ENCODE measurements at places on chromosomes 4 and X.

GRCh38 chrX:24131476-24131875, 18.1 kb upstream of the ZFX start:
- no peak for DNase-seq

DNA sequence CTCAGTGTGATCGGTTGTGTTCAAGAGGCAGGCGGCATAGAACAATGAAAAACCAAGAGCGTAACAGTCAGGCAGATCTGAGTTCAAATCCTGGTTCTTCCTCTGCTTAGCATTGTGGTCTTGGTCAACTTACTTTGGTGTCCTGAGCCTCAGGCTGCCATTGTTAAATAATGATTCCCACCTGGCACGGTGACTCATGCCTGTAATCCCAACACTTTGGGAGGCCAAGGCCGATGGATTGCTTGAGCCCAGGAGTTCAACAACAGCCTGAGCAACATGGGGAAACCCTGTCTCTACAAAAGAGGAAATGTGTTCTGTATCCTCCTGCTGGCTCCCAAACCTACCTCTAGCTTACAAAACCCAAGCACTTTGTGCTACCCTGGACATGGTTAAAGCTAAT, 129.0 kb upstream of the STX18 start:
- no peak for DNase-seq

DNA sequence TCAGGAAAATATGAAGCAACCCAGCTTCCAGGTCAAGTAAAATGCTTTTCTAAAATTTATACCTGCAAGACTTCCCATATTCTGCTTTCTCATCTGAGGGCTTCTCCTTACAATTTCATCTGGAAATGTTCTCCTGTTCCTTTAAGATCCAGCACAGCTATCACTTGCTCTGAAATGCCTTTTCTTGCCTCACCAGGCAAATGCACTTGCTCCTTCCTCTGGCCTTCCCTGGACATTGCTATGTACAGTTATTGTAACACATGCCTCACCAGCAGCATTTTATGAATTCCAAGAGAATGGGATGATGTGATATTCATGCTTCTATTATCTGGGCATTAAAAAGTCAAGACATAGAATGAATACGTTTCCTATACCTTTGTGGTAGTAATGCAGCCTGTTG, 842.1 kb upstream of the INTU start:
- no peak for DNase-seq

DNA sequence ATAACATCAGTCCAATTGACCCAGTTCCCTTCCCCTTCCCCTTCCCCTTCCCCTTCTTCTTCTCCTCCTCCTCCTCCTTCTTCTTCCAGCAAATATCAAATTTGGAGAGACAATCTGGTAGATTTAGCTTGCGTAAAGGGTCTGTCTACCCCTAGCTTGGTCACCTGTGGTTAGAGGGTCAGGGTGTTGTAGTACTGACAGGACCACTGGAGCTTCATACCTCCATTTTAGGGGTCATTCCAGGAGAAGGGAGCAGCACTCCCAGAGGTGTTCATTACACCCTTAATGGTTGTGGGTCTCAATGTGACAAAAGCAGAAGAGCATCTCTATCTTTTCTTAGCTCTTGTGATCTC, 3.7 kb upstream of the FGB start:
- DNase-seq = no peak

Data from stimulated activated CD8-positive, alpha-beta memory T cell treated with anti-CD3 and anti-CD28 coated beads, Interleukin-4, amount 100 ng/mL, for 4 hours (primary cell).